Karpas-422 (cell line): ENCODE measurements at places on chromosomes 11 and 22. TPM values are rescaled to one million over a fixed set of nuclear protein-coding genes. Genes with fewer than 3 reads are reported as not detected.

DNA sequence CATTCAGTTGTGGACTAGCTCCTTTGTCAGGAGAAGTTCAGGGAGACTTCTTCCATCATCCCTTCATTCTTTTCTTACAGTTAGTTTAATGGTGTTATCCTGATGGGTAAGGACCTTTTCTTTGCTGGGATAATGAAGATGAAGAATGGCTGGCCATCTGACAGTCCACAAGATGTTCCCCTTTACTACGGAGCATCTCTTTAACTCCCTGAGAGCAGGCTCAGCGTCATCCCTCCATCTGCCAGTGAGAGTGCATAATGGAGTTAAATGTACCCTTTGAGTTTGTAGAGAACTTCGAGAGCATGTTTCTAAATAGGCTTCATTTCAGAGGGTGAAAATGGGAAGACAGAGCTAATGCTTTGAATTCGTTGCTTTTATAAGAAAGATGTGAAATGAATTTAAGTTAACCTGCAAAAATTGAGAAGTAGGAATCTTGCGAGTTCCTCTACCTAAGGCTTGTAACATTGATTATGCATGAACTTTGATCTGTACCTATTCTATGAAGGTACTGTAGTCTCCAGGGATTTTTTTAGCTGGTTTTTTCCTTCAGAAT, 1.7 kb downstream of the EP300 start:
- DNase-seq: peak; percentile 77
- no peaks in the 10 kb centered on the region for H3K27me3 ChIP-seq
- peak overlapping the region; percentile 76 for H3K4me3 ChIP-seq
- peaks cover 37% of the 10 kb centered on the region for H3K4me1 ChIP-seq
- H3K36me3 ChIP-seq: peaks cover 28% of the 10 kb centered on the region

- no peaks in the 10 kb centered on the region for H3K4me1 ChIP-seq
- DNase-seq: no peak
- H3K4me3 ChIP-seq: no peak overlapping the region
Measured at GRCh38 chr11:19344661-19345518, 104.1 kb upstream of the E2F8 start.

The TSPAN4 gene
- 4.0 TPM in 1 of 2 replicates, not detected in the other for total RNA-seq

DNA sequence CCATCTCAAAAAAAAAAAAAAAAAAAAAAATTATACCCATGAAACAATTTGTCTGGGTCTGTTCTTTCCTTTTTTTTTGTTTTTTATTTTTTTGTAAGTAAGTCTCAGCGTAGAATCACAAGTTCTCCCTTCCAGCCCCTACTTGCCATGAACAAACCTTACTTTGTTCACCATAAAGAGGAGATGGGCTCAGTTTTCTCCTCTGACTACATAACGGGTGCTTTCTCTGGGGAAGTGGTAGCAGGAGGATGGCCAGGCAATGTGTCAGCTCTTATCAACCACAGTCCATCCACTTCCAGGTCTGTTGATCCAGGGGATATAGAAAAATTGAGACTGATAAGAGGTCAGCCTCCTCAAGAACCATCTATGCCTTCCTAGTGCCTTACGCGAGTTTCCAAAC, 11.0 kb downstream of the ASCC2 start:
- H3K36me3 ChIP-seq: peaks cover 2% of the 10 kb centered on the region; the same call in 1 of the 2 replicates
- H3K4me1 ChIP-seq: peaks cover 4% of the 10 kb centered on the region; the same call in 1 of the 2 replicates
- H3K27me3 ChIP-seq: no peaks in the 10 kb centered on the region
- H3K4me3 ChIP-seq: no peak overlapping the region
- no peak for DNase-seq
- no peak overlapping the region for H3K27ac ChIP-seq

The PATE2 gene
- not detected in 2 replicates for total RNA-seq
